Cortex of kidney (tissue), 1 donor: ENCODE measurements at places on chromosomes 7 and 10.

GRCh38 chr10:75497997-75498883, 66.8 kb downstream of the LRMDA start:
- no peak for DNase-seq

DNA sequence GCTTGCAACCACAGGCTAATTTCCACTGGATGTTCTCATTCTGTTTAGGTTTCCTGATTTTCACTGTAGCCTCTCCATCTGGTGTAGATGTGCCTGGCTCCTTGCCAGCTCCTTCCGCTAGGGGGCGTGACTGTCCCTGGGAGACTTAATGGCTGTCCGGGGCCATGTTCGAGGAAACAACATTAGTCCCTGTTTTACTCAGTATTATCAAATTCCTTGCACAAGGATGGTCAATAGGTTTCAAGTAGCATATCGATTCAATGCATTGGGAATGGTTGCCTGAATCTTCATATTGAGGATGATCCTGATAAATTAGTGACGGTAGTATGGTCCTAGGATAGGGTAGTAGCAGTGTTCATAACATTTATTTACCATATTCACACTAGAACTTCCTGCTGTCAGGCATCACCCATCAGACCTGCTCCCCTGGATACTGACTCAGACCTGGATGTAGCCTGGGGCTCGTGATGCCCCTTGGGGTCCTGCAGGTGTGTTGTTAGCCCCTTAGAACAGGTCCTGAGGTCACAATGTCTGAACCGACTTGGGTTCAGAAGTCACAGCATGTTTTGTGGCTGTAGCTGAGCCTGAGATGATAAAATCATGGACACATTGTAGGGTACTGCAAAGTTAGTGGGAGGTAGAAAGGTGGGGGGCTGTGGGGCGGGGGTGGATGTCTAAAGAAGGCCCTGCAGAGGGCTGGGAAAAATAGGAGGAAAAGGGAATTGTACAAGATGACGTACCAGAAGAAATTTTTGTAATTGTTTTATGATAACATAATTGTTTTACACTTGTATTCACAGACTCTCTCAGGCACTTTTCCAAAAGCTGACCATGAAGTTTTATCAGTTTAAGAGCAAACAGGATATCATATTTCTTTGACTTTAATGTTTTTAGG, 8.9 kb upstream of the EXOC6 start:
- DNase-seq = no peak

DNA sequence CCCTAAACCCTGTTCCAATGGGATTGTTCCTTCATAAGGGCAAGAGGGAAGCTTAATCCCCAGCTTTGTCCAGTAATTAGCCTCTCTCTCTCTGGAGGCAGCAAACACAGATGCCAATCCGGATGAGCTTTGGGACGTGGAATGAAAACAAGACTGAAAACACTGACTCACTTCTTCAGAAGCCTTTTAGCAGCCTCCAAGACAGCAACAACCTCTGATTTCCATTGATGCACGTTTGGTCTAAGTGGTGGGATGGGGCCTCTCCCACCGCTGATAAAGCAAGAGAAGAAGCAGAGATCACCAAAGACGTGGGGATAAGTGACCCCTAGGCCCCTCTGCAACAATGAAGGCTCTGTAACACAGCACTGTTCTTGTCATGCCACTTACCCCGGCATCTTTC, 5.8 kb upstream of the GFRA1 start:
- no peak for DNase-seq

DNA sequence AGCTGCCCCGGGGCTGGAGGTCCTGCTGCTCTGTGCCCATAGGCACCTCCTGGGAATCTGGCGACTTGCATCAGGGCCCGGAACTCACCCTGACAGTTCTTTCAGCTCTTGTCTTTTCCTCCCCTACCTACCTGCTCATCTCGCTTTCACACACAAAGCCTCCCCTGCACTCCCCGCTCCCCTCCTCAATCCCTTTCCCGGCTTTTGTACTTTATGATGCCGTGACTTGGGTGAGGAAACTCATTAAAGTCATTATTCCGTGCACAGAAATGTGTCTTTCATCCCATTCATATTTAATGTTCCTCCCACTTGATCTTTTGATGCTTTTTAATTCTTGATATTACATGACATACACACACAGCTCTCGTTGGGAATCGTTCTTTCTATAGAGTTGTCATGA, 218.6 kb downstream of the RPS24 start:
- DNase-seq = no peak

DNA sequence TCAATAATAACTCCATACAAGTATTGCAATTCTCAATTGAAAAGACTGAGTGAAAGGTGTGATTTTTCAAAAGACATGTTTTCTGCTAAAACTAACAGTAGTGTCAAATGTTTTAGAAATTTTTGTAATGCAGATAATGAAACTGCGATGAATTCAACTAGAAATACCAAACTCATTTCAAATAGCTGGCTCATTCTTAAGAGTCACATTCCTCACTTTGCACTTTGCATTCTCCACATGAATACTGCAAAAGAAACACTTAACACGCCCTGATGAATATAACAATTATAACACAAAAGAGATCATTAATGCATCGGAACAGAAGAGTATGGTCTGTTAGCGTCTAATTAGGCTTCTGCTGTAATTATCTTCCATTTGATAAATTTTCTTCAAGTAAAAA, 15.5 kb upstream of the TSPAN12 start:
- DNase-seq = no peak

GRCh38 chr7:33922820-33923219, 17.5 kb downstream of the BMPER start:
- DNase-seq = no peak

- DNase-seq = no peak
Measured at GRCh38 chr10:113808168-113808567, 45.7 kb downstream of the DCLRE1A start.

DNA sequence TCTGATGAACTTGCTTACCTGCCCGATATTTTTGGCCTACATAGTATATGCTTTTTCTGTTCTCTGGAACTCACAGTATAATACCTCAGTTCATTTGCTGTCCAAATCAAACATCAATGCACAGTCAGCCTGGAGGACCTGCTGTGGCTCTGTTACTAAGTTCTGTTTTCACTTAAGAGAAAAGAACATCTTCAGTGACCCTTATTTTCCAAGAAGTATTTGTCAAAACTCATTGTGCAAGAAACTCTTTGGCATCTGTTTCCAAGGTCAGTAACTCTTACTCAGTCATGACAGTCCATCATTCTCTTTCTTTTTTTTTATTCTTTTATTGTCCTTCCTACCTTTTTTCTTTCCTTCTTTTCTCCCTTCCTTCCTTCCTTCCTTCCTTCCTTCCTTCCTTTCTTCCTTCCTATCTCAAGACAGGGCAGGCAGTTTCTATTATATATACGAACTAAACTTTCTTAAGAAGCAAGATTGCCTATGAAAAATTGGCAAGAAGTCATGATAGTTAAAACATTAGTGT, 37.8 kb upstream of the SEM1 start:
- DNase-seq = no peak

GRCh38 chr7:55502858-55503440, 69.4 kb downstream of the VOPP1 start:
- no peak for DNase-seq

DNA sequence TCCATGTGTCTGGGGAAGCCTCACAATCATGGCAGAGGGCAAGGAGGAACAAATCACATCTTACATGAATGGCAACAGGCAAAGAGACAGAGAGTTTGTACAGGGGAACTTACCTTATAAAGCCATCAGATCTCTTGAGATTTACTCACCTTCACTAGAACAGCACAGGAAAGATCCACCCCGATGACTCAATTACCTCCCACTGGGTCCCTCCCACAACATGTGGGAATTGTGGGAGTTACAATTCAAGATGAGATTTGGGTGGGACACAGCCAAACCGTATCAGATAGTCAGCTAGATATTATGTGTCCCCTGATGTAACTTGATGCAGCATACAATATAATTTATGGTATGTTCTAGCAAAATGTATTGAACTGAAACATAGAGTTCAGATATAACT, 14.1 kb upstream of the CEP41 start:
- no peak for DNase-seq

DNA sequence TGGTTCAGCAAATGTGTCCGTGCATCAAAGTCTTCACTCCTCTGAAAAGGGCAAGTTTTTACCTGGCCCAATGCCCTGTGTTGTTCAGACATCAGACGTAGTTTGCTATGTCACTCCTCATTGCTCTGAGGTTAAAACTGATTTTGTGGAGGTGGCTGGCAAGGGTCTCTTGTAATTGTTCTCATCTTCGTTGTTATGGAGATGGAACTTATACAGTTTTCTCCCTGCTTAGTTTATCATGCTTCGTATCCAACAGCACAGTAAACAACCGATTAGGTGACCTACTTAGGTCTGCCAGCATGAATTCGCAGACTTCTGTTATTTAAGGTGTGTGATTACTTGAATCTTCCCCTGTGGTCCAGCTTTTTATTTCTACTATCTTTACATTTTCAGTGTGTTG, 274.1 kb upstream of the SMIM30 start:
- no peak for DNase-seq

GRCh38 chr7:104848138-104848990, 165.6 kb upstream of the KMT2E start:
- DNase-seq = no peak

DNA sequence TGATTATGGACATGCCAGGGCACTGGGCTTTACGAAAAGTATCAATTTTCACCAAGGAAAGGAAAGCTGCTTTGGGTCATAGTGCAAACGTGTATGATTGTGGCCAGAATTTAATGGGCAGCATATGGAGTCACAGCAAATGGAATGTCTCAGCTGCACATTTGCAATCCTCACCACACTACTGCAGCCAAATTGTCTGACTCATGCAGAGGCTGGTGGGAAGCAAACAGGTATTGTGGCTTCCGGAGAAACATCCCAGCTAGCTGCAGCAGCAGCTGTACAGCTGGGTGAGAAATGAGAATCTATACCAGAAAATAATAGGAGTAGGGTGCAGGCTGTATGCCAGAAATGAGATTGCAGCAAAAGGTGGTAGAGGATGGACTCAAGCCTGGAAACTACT, 374.7 kb upstream of the VWC2 start:
- no peak for DNase-seq

GRCh38 chr7:30855936-30856335, 55.7 kb upstream of the AQP1 start:
- no peak for DNase-seq

DNA sequence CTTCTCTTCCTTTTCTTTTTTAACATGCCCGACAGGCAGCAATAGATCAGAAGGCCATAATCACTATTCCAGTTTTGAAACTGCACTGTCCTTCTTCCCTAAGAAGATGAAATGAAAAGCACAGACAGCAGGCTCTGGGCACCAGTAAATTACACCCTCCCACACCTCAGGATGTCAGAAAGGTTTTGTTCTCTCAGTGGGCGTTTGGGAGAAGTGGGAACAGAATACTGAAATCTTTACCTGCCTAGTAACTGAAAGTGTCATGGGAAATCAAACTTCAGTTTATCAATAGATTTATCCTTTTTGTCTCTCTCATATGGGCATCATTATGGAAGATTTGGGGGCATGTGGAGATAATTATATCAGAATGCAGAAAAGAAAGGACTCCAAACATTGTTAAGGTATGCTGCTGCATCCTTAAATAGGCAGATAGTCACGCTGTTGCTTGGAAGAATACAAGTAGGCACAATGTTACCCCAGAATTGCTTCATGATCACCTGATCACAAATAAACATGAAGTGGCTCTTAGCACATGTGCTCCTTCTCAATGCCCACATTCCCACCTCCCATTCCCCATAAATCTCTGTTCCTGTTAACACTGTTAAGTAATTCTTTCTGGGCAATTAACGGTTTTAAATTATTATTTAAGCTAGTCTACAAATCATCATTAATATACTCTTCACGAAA, 113.3 kb downstream of the DOCK4 start:
- DNase-seq = no peak

- DNase-seq = no peak
Measured at GRCh38 chr7:83739527-83739926, 90.6 kb upstream of the SEMA3E start.

- no peak for DNase-seq
Measured at GRCh38 chr10:13882119-13882711, 295.4 kb downstream of the PRPF18 start.

- no peak for DNase-seq
Measured at GRCh38 chr10:31612082-31612481, 293.1 kb downstream of the ZEB1 start.

GRCh38 chr10:30448092-30448491, 14.1 kb downstream of the MAP3K8 start:
- DNase-seq = no peak

GRCh38 chr10:31017534-31018355, 13.9 kb downstream of the ZNF438 start:
- DNase-seq = no peak

DNA sequence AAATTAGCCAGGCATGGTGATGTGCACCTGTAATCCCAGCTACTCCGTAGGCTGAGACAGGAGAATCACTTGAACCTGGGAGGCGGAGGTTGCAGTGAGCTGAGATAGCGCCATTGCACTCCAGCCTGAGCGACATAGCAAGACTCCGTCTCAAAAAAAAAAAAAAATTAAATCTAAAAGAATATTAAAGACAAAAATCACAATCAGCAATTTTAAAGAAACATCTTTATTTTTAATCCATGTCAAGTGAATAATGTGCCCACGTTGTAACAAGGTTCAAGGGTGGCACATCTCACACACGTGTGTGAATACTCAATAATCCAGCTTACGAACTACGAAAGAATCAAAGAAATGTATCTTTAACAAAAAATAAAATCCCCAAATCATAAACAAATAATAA, 23.0 kb downstream of the SLC37A3 start:
- no peak for DNase-seq

DNA sequence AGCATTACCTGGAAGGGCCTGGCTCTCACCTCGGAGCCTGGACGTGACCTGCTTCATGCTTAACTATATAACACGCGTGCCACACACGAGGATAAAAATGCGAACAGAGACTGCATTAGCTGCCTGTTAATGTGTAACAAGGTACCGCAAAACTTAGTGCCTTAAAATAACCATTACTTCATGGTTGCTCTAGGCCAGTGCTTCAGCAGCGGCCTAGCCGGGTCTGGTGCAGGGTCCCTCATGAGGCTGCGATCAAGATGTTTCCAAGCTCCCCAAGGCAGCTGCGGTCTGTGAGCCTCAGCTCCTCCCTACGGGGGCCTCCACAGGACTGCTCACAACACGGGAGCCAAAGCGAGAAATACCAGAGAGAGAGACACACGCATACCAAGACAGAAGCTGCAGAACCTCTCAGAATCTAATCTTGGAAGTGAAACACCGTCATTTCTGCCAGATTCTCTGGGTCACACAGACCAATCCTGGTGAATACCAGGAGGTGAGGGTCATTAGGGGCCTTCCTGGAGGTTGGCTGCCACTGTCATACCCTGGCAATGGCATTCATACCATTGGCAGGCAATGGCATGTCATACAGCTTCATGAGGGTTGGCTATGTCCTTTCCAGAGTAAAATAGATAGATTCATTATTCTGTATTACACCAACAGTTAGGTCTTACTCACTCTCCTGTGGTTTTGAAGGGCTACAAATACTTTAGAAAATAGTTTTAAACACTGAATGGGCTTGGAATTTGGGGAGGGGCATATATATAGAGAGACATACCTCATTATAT, 94.5 kb downstream of the HIPK2 start:
- no peak for DNase-seq

DNA sequence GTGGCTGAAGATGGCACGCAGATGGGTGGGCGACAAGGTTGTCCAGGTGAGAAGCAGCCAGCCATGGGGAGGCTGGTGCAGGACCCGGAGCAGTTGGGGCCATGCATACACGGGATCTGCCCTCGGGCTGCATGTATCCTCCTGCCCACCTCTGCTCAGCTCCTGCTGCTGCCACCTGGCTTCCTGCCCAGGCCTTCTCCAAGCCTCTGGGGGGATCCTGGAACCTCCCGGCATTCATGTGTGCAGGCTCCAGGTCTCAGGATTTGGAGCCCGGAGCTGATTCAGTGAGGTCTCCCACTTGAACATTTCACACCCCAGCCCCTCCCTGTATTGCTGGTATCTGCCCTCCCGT, 27.0 kb downstream of the PDGFA start:
- DNase-seq = no peak
